ENCODE measurements at places on chromosomes 1 and 21. TPM values are rescaled to one million over a fixed set of nuclear protein-coding genes. Genes with fewer than 3 reads are reported as not detected.
A peak's percentile ranks its signal among the peaks of the same experiment; 100 is the strongest.

GRCh38 chr1:155648207-155649147 is 38.5 kb downstream of the MSTO1 start:
- peak; percentile 87 for DNase-seq

GRCh38 chr1:197307551-197307950 is 39.5 kb downstream of the CRB1 start:
- DNase-seq, result no peak

DNA sequence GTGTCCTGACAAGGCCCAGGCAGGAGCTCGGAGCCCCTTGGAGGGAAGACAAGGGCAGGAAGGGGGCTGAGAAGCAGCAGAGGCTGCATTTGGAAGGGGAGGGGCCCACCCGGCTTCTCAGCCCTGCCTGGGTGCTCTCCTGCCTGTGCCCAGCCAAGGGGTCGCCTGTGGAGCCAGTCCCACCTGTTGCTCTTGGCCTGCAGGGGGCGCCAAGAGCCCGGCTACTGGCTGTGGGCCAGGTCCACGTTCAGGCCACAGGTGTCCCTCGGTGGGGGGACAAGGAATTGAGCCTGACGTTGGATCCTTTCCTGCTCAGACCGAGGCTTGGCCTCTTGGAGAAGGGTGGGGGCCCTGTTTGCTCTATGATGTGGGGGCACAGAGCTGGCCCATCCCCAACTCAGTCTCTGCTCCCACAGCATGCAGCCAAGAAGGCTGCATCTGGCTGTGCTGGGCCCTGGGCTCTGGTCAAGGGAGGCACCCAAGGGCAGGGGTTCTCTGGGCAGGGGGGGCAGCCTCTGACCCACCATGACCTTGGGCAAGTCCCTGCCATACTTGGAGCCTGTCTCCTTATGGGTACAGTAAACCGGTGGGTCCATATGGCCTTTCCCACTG is 10.9 kb downstream of the WNT4 start:
- DNase-seq, result peak; percentile 58

- no peak for DNase-seq
Measured at GRCh38 chr1:246210756-246211155, 296.3 kb downstream of the SMYD3 start.

DNA sequence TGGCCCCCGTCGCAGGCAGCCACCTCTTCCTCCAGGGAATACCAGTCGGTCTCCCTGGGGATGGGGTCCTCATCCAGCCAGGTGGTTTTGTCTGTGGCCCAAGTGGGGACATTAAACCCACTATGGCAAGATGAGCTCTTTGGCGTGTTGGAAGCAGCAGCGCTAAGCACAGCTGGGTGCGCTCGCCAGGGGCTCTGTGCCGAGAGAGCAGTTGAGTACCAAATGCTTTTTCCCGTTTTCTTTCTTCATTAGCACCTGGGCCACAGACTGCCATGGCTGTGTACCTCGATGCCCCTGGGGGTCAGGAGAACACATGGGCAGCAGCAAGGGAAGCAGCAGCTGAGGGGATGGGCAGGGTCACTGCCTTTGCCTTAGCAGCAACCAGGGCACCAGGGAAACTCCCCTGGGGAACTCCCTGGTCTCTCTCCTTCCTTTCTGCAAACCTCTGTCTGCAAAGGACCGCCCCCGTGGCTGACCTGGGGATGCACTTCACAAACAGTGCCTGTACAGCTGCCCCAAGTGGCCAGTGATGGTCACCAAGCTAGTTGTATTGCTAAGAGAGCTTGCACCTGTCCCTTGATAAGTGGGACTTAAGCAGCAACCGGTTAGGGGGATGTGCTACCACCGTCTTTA is 31.1 kb downstream of the EDARADD start:
- DNase-seq, result no peak

DNA sequence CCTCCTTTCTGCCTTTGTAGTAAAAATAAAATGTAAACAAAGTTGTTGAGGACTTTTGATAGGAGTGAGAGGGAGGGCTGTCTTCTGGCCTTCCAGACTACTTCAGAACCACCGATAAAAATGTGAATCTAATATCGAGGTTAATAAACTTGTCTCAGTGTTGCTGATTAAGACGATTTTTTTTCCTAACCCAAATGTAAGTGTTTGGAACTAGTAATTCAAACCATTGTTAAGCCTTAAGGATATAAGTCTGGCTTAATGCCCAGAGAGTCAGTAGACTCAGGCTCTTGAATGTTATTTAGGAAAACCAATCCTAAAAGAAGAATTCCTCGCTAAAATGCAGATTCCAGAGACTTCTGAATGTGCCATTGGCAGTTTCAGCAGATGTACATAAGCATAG is 356.9 kb downstream of the SIPA1L2 start:
- no peak for DNase-seq

DNA sequence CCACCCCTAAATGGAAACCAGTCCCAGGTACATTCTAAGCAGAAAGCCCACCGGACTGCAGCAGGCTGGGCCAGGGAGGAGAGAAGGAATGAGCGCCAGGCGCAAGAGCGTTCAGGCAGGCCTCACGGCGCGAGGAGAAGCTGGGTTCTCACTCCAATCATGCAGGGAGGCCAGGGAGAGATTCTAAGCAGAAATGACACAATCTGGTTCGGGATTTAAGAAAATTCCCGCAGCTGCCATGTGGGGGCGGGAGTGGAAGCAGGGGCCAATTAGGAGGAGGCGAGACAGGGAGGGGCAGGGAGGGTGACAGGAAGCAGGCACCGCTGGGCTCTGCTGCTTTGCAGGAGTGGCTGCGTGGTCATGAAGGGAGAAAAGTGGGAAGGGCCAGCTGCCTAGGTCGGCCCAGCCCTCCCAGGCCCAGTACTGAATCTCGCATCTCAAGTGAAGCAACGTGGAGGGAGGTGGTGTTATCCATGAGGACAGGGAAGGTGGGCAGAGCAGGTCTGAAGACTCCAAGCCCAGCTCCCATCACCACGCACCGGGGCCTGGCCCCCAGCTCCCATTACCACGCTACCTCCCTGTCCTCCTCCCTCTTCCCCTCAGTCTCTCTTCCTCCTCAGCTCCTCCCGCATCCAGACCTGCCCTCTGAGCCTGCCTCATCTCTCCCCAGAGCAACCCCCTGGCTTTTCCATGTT is 11.8 kb downstream of the NPHP4 start:
- peak; percentile 79 for DNase-seq

GRCh38 chr21:45280178-45280821 is 7.4 kb downstream of the POFUT2 start:
- DNase-seq, result no peak

GRCh38 chr1:208007938-208008342 is 97.0 kb upstream of the CD34 start:
- DNase-seq, result no peak

- DNase-seq, result no peak
Measured at GRCh38 chr1:245879091-245879490, 628.0 kb downstream of the SMYD3 start.

DNA sequence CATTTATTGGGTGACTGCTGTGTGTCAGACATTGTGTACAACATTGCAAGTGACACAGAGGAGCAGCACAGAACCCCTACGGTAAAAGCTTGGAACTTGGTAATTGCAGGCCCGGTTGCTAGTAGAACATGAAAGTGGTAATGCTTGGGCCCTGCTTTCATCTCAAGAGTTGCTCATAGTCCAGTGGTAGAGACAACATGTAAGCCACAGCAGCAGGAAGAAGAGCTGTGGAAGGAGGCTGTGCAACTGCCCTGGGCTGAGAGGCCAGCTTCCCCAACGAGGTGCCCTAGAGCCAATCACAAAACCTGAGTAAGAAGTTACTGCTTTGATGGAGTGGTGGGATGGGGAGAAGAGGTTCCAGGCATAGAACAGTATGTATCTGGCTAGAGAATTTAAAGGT is 18.4 kb downstream of the CNIH4 start:
- DNase-seq, result no peak

- DNase-seq, result no peak
Measured at GRCh38 chr1:115062542-115063004, 26.7 kb downstream of the TSPAN2 start.

DNA sequence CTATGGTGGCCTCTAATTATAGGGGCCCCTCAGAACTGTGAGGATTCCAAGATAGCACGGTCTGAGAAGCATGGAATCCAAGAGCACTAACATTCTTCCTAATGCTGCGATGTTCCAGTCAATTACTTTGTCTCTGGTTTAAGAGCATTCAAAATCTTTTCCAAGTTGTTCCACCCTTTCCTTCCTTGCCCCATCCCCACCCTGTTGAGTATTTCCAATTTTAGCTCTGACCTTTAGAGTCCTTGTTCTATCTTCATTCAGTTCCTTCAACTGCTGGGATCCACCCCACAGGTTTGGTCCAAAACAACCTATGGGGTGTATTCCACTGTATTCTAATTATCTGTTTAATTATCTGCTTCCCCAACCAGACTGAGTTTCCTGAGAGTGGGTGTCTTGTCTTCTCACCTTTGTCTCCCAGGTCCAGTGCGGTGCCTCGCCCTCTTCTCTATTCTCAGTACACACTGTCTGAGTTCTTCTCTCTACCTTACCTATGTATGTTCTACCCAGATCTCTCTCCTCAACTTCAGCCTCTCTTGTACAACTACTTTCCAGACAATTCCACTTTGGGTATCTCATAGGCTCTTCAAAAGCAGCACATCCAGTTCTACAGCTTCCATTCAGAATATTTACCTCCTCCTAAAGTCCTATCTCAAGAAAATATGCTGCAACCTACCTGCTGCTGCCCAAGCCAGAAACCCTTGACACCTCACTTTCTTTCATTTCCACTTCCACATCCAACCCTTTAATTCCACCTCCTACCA is 25.0 kb upstream of the BCL9 start:
- DNase-seq, result no peak

DNA sequence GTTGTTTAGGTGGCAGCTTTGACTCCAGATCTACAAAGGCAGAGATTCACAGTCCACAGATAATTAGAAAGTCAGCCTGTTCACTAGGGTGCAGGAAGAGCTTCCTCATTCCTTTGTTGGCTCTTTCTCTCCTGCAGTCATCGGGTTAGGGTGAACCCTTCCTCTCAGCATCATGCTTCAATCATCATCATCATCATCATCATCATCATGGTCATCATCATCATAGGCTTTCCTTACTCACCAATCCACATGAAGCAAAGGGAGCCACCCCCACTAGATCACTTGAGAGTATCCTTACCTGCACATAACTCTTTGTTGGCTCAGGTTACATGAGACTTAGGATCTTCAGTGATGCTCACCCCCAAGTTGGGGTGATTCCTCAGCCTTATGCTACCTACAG is 19.0 kb downstream of the MPZ start:
- no peak for DNase-seq

DNA sequence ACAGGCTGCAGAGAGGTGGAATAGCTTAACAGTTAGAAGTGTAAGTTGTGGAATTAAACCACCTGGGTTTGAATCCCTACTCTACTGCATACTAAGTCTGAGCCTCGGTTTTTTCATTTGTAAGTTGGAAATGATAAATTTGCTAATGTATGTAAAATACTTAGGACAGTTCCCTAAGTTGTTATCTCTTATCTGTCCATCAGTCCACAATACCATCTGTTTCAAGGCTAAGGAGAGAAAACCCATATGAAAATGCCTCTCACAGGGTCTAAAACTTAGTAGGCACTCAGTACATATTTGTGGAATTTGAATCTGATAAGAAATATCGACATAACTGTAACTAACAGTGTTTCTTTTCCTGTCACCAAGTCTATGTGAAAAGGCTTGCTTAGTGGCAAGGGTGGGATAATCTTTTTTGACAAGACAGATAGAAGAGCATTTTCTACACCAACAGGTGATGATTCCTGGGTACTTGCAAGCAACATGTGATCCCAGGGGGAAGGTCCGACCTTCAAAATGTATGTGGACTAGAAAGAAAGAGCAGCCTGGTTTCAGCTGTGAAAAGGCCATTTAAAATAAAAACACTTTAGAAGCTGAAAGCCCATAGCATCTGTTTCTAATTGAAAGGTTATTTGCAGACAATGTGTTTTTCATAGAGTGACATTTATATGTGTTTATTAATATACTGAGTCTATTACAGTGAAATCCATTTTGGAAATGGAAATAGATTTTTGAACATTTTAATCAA is 202.9 kb downstream of the HHAT start:
- no peak for DNase-seq

- DNase-seq, result no peak
Measured at GRCh38 chr1:97920276-97920831, 480 bp downstream of the DPYD start.

DNA sequence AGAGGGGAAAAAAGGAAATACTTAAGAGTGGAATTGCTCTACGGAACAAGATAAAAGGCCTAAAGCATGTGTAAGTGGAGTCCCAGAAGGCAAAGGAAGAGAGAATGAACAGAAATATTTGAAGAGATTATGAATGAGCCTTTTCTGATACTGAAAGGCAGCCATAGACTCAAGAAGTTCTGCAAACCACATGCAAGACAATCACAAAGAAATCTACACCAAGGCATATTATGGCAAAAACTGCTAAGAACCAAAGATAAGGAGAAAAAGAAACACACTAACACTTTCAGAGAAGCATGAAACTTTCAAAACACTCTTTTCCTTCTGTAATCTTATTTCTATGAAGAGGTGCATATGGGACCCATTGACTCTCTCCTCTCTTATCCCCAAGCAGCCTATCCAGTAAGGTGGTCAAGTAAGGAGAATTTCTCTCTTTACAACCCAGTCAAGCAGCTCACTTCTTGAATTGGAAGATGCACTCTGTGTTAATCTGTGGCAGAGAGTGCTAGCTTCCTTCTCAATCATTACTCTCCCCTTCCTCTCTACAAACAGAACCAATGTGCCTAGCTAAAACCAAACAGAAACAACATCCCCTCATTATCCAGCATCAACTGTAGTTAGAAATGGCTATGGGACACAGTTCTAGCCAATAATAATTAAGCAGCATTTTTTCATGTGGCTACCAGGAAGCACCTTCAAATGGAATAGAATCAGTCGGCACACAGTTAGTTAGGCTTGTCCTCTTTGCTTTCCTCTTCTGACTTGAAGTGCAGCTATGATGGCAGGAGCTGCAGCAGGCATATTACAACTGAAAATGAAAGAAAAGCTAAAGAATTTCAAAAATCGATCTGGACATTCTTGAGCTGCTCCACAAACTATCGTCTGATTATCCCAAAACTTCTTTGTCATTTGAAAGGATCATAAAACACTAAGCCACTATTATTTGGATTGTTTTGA is 25.9 kb downstream of the KRTAP19-8 start:
- DNase-seq, result no peak

GRCh38 chr1:43273708-43274107 is 3.9 kb downstream of the TMEM125 start:
- DNase-seq, result no peak

The MPZ gene
- total RNA-seq, result 3.4 TPM

The TMPRSS15 gene
- 0.58 TPM for total RNA-seq

The CCDC17 gene
- 0.48 TPM for total RNA-seq

The PLA2G2C gene
- total RNA-seq, result not detected

The TRIM67 gene
- 0.03 TPM for total RNA-seq

The TACSTD2 gene
- total RNA-seq, result not detected

The NOC2L gene
- total RNA-seq, result 123 TPM

The TENT5C gene
- 0.67 TPM for total RNA-seq

The RPE65 gene
- not detected for total RNA-seq

The LRRC71 gene
- not detected for total RNA-seq

The MPL gene
- not detected for total RNA-seq

The VPS72 gene
- total RNA-seq, result 116 TPM

The MAGI3 gene
- total RNA-seq, result 4.0 TPM

The ELK4 gene
- total RNA-seq, result 17.6 TPM

The AKIRIN1 gene
- total RNA-seq, result 93.9 TPM

The ERICH3 gene
- not detected for total RNA-seq

The SNX7 gene
- total RNA-seq, result 19.9 TPM

All from SK-MEL-5 (cell line).